T-helper 1 cell (primary cell): ENCODE measurements at places on chromosomes 7 and 10.

- no peak for DNase-seq
These were observed 553.8 kb downstream of the GRM8 start for GRCh38 chr7:126698909-126699308.

GRCh38 chr10:97612386-97612785 is 20.9 kb downstream of the MORN4 start:
- DNase-seq: no peak

DNA sequence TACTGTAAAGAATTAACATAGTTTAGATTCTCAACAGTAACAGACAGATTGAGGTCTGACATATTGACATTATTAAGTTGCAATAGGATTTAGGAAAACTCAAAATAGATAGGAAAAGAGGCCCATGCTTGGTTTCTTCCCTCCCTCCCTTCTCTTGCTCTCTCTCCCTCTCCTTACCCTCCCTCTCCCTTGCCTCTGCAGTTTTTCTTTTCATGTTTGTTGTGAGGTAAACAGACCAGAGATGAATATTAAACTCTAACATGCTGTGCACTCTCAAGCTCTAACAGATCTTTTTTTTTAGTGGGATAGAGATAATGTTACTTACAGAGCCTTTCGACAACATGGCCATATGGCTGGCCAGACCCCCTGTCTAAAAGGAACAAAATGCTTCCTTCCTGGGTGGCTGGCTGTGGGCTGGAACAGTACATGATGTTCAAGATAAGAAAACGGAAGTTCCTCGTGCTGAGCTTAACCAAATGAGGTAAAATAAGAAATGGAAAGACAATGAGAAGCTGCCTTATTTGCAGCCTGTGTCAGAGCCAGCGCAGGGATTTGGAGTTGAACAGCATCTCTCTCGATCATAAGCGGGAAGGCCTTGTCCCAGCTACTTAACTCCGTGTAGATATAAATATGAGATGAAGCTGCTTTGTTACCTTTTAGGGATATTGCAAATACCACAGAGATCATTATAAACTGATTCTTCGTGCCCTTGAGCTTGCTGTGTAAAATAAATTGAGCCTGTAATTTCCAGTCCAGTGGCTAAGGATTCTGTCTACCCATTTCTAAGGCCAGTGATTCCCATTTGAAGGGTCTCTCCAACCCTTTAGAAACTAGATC is 391.9 kb upstream of the NPVF start:
- no peak for DNase-seq

GRCh38 chr7:4641091-4641666 is 40.9 kb upstream of the FOXK1 start:
- DNase-seq: no peak

DNA sequence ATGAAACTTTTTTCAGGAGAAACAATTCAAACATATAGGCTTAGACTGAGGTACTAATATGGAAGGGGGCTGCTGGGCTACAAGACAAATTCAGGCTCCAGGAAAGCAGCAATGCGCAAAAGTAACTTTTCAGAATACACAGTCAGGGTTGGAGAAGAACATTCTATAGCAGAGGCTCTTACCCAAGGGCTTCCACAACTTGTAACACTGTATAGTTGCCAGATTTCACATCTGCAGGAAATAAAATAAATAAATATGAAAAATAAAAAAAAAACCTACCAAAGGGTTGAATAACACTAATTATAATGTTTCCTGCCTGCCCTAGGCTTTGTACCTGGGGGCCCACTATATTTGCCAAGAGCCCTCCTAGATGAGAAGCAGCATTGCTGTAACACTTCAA is 14.3 kb downstream of the MMS19 start:
- DNase-seq: no peak

GRCh38 chr7:33649476-33650441 is 255.6 kb upstream of the BMPER start:
- no peak for DNase-seq

- DNase-seq: no peak
These were observed 399.2 kb upstream of the AUTS2 start for GRCh38 chr7:69199041-69199440.

DNA sequence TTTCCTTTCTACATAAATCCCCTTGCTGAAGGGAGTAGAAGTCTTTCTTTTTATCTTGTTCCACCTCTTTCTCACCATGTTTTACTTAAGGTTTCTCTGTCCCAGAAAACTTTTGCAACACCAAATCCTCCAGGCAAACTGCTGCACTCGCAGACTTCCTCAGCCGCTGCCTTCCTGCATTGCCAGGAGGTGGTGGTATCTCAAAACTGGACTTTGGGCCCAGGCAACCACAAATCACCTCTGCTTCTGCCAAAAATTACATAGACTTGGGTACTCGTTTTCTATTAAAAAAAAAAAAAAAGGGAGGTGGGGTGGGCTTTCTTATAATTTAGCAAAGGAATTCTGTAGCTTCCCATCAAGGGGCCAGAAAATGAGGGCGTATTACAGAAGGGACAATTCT is 14.7 kb downstream of the INA start:
- DNase-seq: no peak

- no peak for DNase-seq
These were observed 95.0 kb downstream of the BMS1 start for GRCh38 chr10:42877496-42878030.

GRCh38 chr7:4792537-4793126 is 17.2 kb downstream of the AP5Z1 start:
- peak; percentile 12 for DNase-seq

DNA sequence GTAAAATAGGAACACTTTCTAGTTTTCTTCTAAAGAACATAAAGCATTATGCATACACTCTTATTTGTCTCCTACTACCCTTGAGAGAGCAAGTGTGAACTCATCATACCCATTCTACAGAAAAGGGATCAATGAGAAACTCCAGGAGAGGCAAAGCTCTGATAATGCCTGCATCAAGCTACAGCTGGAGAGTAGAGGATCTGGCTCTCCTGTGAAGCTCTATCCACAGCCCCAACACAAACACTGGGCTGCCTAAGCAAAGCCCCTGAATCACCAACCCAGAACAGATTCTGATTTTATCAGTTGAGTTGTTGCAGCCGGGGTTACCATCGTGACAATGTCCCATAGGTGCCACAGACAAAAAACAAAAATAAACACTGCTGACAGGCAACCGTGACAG is 74.9 kb downstream of the NUDCD3 start:
- no peak for DNase-seq

GRCh38 chr10:9301148-9301547 is 1246.7 kb downstream of the GATA3 start:
- no peak for DNase-seq

DNA sequence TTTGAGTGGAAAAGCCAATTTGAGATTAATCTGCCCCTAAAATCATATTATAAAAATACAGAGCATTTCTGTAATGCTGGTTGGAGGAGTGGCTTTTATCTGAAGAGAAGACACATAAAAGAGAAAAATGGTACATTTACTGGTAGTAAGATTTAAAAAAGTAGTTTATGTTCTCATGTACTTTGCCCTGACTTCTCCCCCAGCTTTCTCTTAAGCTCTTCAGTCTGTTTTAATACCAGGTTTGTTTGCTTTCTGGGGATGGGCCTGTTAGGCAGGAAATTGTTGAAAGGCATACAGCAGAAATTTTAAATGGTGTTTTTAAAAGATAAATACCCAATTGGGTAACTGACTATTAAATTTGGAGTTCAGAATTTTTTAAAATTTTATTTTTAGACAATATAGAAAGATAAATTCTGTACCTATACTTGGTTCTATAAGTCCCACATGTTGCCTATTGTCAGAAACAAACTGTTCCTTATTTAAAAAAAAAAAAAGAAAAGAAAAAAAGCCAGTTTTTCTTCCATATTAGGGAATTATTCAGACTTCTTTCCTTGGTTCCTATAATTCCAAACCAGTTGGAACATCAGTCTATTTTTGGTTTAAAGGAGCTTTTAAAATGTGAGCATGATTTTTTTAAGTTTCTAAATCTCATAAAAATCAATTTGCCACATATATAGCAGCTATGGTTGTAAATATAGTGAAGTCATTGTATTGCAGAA is 136.6 kb downstream of the ARID5B start:
- DNase-seq: no peak

GRCh38 chr7:86050918-86051317 is 592.8 kb upstream of the GRM3 start:
- no peak for DNase-seq

DNA sequence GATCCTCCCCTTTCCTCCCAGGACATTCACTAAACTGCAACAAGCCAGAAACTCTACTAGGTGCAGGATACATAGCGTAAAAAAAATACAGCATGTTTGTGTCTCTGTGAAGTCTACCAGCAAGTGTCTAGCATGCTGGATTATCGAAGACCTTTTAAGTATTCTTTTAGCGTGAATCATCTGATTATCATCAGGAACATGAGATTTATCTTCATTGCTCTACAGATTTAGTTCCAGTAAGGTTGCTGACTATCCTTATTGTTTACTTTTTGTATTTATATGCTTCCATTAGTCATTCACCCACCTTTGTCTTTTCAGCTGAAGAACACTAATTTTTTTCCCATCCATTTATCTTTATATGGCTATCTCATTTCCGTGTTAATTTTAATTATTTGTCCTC is 62.8 kb downstream of the PDZD8 start:
- no peak for DNase-seq

DNA sequence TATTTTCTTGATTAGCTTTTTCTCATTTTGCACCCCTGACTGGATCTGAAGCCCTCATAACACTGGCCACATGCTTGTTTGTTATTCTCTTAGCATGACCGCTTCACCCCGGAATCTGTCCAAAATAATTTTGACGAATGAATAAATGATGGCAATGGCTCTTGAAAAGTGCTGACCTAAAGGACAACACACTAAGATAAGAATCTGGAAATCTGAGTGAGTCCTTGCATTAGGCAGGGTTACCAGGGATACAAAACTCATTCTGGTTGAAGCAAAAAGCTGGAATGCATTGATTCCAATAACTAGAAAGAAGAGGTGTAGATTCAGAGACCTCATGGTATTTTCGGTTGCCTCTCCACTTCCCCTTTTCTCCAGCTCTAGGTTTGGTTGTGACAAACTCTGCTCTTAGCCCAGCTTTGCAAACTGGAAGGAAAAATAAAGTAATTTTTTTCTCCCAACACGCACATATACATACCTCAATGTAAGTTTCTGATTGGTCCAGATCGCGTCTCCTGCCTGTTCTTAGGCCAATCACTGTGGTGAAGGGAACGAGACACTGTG is 157.4 kb downstream of the SKIDA1 start:
- no peak for DNase-seq

DNA sequence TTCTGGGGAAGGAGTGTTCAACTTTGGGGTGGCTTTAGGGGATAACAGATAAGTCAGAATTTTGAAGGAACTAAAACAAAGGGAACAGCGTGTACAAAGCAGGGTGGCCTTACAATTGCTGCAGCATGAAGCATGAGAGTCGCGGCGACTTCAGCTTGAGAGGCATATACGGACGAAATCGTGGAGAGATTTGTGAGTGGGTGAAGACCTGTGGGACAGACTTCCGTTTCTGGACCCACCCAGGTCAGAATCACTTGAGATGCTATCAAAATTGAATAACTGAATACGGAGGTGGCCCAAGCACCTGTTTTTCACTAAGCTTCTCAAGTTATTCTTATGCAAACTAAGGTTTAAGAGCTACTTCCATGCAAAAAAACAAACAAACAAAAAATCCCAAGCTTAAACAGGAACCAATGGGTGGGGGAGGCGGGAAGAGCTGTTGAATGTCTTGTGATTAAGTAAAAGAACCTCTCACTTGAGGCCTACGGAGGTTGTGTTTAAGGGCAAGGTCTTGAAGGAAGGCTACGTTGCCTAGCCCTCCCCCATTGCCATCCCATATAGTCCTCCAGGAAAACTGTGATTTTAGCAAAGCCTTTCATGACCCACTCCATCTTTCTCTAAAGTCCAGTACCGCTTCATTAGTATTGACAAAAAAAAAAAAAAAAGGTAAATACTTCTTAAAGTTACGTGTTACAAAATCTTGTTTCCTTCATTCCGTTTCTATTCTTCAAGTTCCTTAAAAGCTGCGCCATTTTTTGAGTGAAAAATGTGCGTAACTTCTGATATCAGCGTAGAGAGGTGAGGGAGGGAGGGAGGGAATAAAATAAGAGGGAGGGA is 1.3 kb upstream of the TRIM24 start:
- DNase-seq: no peak

DNA sequence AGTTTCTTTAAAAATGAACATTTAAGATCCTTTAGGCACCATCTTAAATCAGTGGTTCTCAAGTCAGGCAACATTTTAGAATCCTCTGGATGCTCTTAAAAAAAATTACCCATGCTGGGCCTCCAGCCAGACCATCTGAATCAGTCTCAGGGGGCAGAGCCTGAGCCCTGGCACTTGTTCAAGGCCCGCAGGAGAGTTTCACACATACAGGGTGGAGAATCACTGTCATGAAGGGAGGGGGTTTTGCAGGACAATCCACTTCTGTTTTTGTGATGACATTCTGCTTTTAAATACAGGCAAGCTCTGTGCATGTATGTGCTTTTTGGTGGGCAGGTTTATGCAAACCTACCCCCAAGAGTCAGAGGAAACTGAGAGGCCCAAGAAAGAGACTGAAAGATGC is 268.6 kb downstream of the SEC23IP start:
- no peak for DNase-seq

- DNase-seq: no peak
These were observed 316 bp downstream of the RBM48 start for GRCh38 chr7:92528958-92529264.

DNA sequence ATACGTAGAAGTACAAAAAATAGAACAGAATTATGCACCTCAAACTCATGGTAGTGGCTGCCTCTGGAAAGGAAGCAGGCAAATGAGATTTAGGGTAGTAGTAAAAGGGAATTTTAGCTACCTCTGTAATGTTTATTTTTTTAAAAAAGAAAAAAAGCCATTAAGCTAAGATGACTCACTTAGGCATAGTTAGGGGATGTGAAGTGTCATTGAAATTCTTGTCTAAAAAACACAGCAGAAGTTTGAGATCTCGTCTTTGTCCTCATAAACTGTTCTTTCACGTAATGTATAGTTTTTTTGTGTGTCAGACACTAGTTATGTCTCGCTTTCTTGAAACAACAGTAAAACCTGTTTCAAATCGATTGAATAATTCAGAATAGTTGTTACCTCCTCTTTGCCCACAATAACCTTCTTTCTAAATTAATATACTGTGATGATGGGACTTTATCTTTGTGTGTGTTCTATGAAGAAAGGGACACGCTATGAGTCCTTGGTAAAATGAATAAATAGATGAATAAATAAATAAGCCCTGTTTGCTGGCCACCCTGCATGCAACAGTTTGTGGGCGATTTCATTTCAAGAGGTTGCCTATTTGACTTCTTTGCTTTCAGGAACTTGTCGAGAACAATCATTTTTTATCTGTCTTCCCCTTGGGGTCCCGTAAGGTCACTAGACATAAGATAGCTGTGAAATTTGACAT is 14.5 kb upstream of the FBXW4 start:
- no peak for DNase-seq

- no peak for DNase-seq
These were observed 186.1 kb downstream of the ZNF365 start for GRCh38 chr10:62560201-62560819.

GRCh38 chr10:124886195-124886594 is 55.7 kb upstream of the ZRANB1 start:
- DNase-seq: no peak

GRCh38 chr10:42888504-42889095 is 106.0 kb downstream of the BMS1 start:
- no peak for DNase-seq
